Karpas-422 (cell line): ENCODE measurements at places on chromosomes 2 and 18. TPM values are rescaled to one million over a fixed set of nuclear protein-coding genes. Genes with fewer than 3 reads are reported as not detected.
A peak's percentile ranks its signal among the peaks of the same experiment; 100 is the strongest.

- no peaks in the 10 kb centered on the region for H3K27me3 ChIP-seq
- peaks cover 13% of the 10 kb centered on the region for H3K4me1 ChIP-seq
- H3K27ac ChIP-seq = no peak overlapping the region
- no peak overlapping the region for H3K4me3 ChIP-seq
- no peaks in the 10 kb centered on the region for H3K36me3 ChIP-seq
Observed at GRCh38 chr2:117523711-117524238, 290.7 kb upstream of the DDX18 start.

AFG3L2 gene
- 34.2 and 48.8 TPM in 2 replicates for total RNA-seq

DNA sequence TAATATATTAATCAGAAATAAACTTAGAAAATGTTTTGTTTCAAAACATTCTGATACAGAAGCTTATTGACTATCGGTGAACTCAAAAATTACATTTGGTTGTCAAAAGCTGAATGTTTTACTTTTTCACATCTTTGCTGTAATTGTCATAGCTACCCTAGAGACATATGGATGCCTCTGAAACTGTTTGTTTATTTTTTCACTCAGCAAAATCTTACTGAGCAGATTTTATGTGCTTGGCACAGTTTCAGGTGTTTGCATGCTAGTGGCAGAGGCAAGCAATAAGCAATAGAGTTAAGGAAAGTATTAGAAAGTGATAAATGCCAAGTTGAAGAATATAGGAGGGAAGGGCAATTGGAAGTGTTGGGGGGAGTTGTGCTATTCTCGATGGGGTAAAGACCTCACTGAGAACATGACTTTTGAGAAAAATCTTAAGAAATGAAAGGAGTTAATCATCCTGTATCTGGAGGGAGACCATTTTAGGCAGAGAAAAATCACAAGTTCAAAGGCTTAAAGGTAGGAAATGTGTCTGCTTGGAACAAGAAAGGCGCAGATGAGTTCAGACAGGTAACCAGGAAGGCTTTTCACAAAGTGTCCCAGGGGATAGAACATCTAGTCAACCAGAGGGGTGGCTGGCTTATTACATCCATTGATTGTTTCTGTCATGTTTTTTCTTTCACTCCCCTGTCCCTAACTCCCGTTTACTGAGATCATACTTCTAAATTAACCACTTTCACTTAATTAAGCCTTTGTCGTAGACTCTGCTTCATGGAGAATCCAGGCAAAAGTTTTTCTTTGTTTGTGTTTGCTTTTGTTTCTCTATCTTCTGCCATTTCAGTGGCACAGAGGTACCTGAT lies 27.2 kb upstream of the COBLL1 start:
- H3K4me3 ChIP-seq = no peak overlapping the region
- H3K4me1 ChIP-seq = no peaks in the 10 kb centered on the region
- H3K36me3 ChIP-seq = no peaks in the 10 kb centered on the region
- no peak overlapping the region for H3K27ac ChIP-seq

DNA sequence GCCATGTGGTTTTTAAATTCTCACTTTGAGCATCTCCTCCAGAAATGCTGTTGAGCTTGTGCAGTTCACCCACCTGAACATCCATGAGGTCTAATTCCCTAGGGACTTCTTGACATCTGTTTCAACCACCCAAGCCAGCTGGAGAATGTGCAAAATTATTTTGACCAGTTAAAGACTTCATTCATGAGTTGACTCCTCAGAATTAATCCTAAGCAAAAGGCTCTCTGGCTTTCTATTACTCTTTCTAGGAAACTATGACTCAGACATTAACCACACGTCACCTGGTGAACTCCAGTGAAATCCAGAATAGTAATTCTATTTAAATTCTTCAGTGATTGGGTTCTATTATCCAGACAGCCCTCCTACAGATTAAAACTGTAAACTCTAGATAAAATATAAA lies 247.5 kb downstream of the NBAS start:
- H3K36me3 ChIP-seq = no peaks in the 10 kb centered on the region
- peaks cover 16% of the 10 kb centered on the region for H3K4me1 ChIP-seq
- DNase-seq = peak; percentile 54

B3GNT7 gene
- 2.8 and 4.7 TPM in 2 replicates for total RNA-seq

GRCh38 chr2:23579674-23580073 lies 194.7 kb downstream of the KLHL29 start:
- H3K36me3 ChIP-seq = no peaks in the 10 kb centered on the region
- no peak for DNase-seq
- H3K4me3 ChIP-seq = no peak overlapping the region
- no peaks in the 10 kb centered on the region for H3K27me3 ChIP-seq
- H3K27ac ChIP-seq = no peak overlapping the region

DNA sequence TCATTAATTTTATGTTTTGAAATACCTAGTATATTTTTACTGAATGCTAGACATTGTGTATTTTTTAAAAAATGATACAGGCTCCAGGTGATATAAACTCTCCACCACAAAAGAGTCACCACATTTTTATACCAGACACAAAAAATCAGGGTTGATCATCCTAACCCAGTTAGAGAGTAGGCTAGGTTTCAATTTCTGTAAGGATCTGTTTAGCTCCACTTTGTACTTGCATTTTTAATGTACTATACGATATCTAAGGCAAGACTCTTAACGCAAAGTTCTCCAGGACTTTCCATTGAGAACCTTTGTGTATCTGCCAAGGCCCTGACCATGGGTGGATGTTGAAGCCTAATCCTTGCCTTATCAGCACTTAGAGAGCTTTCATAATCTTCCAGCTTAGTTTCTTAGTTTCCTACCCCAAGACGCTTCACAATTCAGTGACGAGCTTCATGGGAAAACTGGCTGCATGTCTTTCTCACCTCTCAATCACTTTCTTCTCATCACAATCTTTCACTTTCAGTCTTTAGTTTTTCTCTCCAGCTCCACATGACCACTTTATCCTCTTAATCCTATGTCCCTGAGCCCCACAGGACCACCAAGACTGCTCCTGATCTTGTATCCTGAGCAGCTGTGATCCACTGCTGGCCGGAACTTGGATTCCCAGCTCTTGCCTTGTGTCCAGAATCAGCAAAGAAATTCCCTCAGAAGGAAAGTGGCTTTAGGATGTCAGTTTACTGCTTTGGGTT lies 635.8 kb downstream of the RNF144A start:
- H3K36me3 ChIP-seq = no peaks in the 10 kb centered on the region
- H3K27me3 ChIP-seq = no peaks in the 10 kb centered on the region
- no peak overlapping the region for H3K27ac ChIP-seq

GRCh38 chr2:97868986-97869721 lies 126.6 kb downstream of the TMEM131 start:
- no peaks in the 10 kb centered on the region for H3K27me3 ChIP-seq
- no peak for DNase-seq
- no peak overlapping the region for H3K27ac ChIP-seq
- no peaks in the 10 kb centered on the region for H3K36me3 ChIP-seq
- H3K4me3 ChIP-seq = no peak overlapping the region

UGT1A5 gene
- not detected in 2 replicates for total RNA-seq

- DNase-seq = no peak
- no peak overlapping the region for H3K4me3 ChIP-seq
- H3K4me1 ChIP-seq = peaks cover 8% of the 10 kb centered on the region
- no peaks in the 10 kb centered on the region for H3K27me3 ChIP-seq
Observed at GRCh38 chr2:201411421-201411820, 39.8 kb downstream of the TRAK2 start.

- no peak for DNase-seq
- H3K4me1 ChIP-seq = no peaks in the 10 kb centered on the region
- H3K27me3 ChIP-seq = no peaks in the 10 kb centered on the region
- no peak overlapping the region for H3K4me3 ChIP-seq
- H3K36me3 ChIP-seq = no peaks in the 10 kb centered on the region
- H3K27ac ChIP-seq = no peak overlapping the region
Observed at GRCh38 chr2:159961037-159961436, 101.4 kb downstream of the PLA2R1 start.

DNA sequence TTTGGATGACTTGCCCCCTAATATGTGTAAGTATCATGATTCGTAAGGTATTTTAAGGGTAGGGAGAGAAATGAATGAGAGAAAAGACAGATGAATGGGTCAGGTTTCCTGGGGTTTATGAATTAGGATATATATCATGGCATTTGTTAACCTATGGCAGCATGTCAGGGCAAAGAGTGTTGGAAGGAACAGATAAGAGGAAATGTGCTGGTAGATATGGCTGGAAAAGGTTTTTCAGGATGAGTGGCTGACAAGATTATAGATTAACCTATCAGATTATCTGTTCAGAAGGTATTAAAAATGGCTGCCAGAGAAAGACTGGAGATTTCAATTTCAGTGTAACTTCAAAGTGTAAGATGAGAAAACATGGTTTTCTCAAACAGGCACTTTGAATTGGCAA lies 67.8 kb downstream of the SRBD1 start:
- H3K27ac ChIP-seq = no peak overlapping the region
- peaks cover 44% of the 10 kb centered on the region for H3K36me3 ChIP-seq

- no peaks in the 10 kb centered on the region for H3K27me3 ChIP-seq
- no peak overlapping the region for H3K4me3 ChIP-seq
- no peaks in the 10 kb centered on the region for H3K36me3 ChIP-seq
- no peak for DNase-seq
- H3K27ac ChIP-seq = no peak overlapping the region
Observed at GRCh38 chr18:58100154-58100553, 56.1 kb downstream of the NEDD4L start.
